ENCODE measurements at places on chromosomes 2 and 18. TPM values are rescaled to one million over a fixed set of nuclear protein-coding genes. Genes with fewer than 3 reads are reported as not detected.

Gene PCARE
- not detected for total RNA-seq

Gene SPATS2L
- 24.1 TPM for total RNA-seq

- no peaks in the 10 kb centered on the region for H3K27me3 ChIP-seq
- H3K36me3 ChIP-seq = no peaks in the 10 kb centered on the region
- no peak overlapping the region for H3K4me3 ChIP-seq
Measured at GRCh38 chr2:60356346-60356745, 197.1 kb downstream of the BCL11A start.

DNA sequence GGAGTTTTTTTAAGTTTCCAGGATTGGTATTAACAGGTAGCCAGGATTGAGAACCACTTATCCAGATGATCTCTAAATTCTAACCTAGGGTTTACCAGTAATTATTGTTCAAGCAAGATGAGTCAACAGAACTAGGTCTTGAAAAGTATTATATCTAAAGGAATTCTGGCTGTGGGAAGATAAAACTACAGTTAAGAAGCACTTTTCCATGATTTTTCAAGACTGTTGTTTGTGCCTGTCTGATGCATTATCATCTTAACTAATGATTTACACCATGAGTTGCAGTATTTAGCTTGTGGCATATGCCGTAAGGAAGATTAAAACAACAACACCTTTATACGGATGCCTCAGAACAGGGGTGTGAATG lies 142.2 kb upstream of the CCDC68 start:
- no peak for DNase-seq
- H3K27me3 ChIP-seq = no peaks in the 10 kb centered on the region
- H3K36me3 ChIP-seq = no peaks in the 10 kb centered on the region
- no peak overlapping the region for H3K27ac ChIP-seq

DNA sequence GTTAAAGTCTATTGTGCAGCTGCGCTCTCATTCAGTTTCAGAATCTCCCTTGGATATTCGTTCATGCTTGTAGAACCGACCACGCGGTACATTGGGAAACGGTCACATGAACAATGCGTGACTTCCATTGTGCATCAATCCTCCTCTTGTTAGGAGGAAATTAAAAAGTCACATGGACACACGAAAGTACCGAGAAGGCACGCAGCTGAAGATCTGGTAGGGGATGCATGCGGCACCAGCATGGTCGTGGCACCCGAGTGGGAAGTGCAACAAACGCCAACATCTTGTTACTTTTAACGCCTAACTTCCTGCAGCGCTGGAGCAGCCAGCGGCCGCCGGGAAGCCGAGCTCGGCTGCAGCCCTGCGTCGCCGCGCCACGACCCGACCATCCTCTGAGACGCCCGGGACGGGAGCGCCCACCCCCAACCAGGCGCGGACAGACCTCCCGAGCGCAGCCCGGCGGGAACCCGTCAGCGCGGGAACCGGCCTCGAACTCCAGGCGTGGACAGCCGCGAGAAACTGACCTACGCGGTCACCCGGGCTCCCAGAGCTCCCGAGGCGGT lies 412 bp downstream of the OSBPL1A start:
- no peaks in the 10 kb centered on the region for H3K36me3 ChIP-seq
- peaks cover 15% of the 10 kb centered on the region for H3K27me3 ChIP-seq
- peak overlapping the region; percentile 89 for H3K4me3 ChIP-seq
- H3K4me1 ChIP-seq = peaks cover 32% of the 10 kb centered on the region
- peak overlapping the region; percentile 97 for H3K27ac ChIP-seq
- DNase-seq = no peak

DNA sequence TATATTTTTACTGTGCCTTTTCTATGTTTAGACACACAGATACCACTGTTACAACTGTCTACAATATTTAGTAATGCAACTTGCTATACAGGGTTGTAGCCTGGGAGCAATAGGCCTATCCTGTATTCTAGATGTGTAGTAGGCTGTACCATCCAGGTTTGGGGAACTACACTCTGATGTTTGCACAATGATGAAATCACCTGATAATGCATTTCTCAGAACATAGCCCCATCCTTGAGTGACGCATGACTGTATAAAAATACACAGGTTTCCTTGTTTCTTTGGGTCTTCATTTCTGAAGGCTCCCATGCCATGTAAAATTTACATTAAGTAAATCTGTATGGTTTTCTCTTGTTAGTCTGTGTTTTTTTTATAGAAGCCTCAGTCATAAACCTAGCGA lies 270.9 kb upstream of the SKOR2 start:
- no peaks in the 10 kb centered on the region for H3K36me3 ChIP-seq
- H3K27me3 ChIP-seq = no peaks in the 10 kb centered on the region
- H3K27ac ChIP-seq = no peak overlapping the region
- peaks cover 9% of the 10 kb centered on the region for H3K4me1 ChIP-seq
- DNase-seq = no peak
- H3K4me3 ChIP-seq = no peak overlapping the region

DNA sequence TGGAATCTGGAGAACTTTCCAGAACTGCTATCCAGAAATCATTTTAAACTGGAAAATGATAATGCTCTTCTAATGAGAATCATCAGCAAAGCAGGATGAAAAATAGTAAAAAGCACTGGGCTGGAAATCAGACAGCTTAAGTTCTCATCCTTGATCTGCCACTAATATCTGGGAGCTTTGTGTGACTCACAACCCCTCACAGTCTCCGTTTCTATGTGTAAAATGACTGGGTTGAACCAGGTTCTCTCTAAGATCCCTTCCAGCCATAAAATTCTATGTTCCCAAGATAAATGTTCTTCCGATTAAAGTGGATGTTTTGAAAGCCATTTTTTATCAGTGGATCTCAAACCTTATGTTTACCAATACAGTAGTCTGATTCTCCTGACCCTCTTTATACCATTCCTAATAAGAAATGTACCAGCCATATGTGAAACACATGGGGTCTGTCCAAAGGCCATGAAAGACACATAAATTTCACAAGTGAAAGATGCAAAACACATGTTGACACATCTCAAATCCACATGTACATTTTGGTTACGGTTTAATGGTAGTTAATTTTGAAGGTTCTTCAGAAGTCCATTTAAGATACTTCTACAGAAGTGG lies 188.8 kb downstream of the EN1 start:
- H3K36me3 ChIP-seq = no peaks in the 10 kb centered on the region
- H3K27me3 ChIP-seq = peaks cover 5% of the 10 kb centered on the region
- no peak overlapping the region for H3K4me3 ChIP-seq
- no peak for DNase-seq
- no peaks in the 10 kb centered on the region for H3K4me1 ChIP-seq

GRCh38 chr2:155203178-155203577 lies 504.7 kb downstream of the KCNJ3 start:
- H3K36me3 ChIP-seq = no peaks in the 10 kb centered on the region
- no peak for DNase-seq
- H3K27me3 ChIP-seq = no peaks in the 10 kb centered on the region
- no peak overlapping the region for H3K27ac ChIP-seq
- no peaks in the 10 kb centered on the region for H3K4me1 ChIP-seq

- peaks cover 3% of the 10 kb centered on the region for H3K36me3 ChIP-seq
- peaks cover 4% of the 10 kb centered on the region for H3K4me1 ChIP-seq
- no peak overlapping the region for H3K4me3 ChIP-seq
- H3K27ac ChIP-seq = no peak overlapping the region
- H3K27me3 ChIP-seq = no peaks in the 10 kb centered on the region
- DNase-seq = peak; percentile 18
Measured at GRCh38 chr2:235793163-235793752, 299.4 kb downstream of the AGAP1 start.

GRCh38 chr2:237700512-237701032 lies 73.2 kb downstream of the LRRFIP1 start:
- H3K4me1 ChIP-seq = peaks cover 55% of the 10 kb centered on the region
- H3K27me3 ChIP-seq = no peaks in the 10 kb centered on the region
- H3K4me3 ChIP-seq = peak overlapping the region; percentile 5
- H3K36me3 ChIP-seq = no peaks in the 10 kb centered on the region
- DNase-seq = no peak
- H3K27ac ChIP-seq = peak overlapping the region; percentile 87

GRCh38 chr2:20205915-20206524 lies 18.9 kb downstream of the SDC1 start:
- no peaks in the 10 kb centered on the region for H3K27me3 ChIP-seq
- H3K4me1 ChIP-seq = peaks cover 5% of the 10 kb centered on the region
- H3K36me3 ChIP-seq = peaks cover 19% of the 10 kb centered on the region
- H3K27ac ChIP-seq = no peak overlapping the region
- no peak for DNase-seq
